Activated CD4-positive, alpha-beta T cell treated with anti-CD3 and anti-CD28 coated beads for 4 hours (primary cell): ENCODE measurements at places on chromosomes 16 and 17.

- DNase-seq: no peak
Observed at GRCh38 chr17:9247401-9247938, 226.2 kb downstream of the NTN1 start.

DNA sequence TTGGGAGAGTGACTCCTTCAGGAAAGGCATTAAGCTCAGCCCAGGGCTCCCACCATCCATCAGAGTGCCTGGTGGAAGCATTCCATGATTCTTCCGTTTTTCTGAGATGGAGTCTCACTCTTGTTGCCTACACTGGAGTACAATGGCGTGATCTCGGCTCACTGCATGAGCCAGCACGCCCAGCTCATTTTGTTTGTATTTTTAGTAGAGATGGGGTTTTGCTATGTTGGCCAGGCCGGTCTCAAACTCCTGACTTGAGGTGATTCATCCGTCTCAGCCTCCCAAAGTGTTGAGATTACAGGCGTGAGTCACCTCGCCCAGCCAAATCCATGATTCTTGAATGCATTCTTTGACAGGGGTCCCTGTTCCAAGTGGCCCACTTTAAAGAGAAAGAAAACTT, 23.1 kb downstream of the MIS12 start:
- DNase-seq: no peak

GRCh38 chr16:16175296-16175695, 48.0 kb downstream of the ABCC6 start:
- DNase-seq: no peak

DNA sequence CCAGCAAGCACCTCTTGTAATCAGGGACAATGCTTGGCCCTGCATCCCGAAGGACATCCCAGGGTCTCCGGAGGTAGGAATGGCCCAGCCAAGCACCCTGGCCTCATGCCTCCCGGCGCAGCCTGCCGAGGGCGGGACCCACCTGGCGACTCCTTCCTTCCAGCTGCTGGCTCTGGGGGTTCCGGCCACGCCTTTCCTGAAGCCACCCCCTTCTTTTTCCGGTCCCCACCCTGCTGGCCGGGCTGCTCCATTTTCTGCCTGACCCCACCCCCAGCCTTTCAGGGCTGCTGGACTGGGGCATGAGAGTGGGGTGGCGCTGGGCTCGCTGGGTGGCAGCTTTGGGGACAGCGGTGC, 22.5 kb upstream of the CIBAR2 start:
- DNase-seq: no peak

- DNase-seq: no peak
Observed at GRCh38 chr17:65064452-65065019, 8.0 kb upstream of the GNA13 start.

DNA sequence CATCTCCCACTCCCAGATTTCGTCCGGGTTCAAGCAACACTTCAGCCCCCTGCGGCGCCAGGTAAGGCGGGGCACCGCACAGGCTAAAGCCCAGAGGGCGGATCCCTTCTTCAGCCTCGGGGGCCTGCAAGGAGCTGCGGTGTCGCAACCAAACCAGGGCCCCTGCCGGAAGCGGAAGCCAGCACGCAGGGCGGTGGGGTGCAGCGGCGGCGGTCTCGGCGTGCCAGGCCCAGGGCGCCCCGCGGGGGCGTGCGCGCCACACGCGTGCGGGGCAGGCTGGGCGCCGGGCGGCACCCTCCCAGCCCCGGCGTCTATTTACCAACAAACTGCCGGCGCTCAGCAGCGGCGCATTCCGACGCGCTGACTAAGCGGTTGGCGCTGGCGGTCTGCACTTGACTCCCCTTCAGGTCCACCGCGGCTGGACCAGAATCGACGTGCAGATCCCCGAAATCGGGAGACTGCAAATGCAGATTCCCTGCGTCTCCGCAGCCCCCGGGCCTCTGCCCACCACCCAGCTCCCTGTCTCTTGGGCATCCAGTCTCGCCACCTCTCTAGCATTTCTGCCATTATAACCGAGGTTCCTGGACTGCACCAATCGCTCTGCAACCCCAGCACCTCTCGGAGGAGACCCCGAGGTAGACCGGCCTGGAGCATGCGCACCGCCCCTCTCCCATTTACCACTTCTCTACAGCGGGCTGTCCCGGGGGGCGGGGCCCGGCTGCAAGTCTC, 421 bp upstream of the DLX4 start:
- peak; percentile 57 for DNase-seq

DNA sequence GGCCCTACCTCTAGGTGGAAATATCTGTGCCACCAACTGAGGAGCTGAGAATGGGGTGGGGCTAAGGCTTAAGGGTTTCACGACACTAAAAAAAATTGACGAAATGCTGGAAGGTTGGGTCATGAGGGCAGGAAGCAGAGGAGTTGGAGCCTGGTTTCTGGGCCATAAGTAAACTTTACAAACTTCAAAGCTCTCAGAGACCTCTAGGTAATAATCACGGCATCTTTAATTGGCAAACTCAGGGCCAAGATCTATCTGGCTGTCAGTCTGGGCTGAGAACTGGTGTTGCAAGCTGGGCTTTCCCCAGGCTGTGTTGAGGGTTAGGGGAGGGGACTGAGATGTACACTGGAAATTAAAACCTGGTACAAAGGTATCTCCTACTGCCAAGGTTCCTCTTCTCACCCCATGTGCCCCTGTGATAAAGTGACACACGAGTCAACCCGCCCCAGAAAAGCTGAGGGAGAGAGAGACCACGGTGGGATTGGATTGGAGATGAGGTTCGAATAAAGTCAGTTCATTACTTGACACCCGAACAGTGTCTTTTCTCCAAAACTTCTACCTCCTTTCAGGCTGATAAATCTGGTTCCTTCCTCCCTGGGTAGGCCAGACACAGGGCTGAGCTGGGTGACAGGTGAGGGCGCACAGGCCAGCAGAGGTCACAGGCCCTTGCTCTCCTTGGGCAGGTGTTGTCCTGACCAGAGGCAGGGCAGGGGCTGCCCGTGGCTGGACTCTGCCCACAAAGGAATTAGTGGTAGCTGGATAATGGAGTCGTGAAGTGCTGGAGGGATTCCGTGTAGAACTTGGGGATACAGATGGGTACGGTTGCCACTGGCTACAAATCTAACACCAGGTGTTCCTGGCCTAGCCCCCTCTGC, 4.0 kb upstream of the ZNF768 start:
- no peak for DNase-seq

DNA sequence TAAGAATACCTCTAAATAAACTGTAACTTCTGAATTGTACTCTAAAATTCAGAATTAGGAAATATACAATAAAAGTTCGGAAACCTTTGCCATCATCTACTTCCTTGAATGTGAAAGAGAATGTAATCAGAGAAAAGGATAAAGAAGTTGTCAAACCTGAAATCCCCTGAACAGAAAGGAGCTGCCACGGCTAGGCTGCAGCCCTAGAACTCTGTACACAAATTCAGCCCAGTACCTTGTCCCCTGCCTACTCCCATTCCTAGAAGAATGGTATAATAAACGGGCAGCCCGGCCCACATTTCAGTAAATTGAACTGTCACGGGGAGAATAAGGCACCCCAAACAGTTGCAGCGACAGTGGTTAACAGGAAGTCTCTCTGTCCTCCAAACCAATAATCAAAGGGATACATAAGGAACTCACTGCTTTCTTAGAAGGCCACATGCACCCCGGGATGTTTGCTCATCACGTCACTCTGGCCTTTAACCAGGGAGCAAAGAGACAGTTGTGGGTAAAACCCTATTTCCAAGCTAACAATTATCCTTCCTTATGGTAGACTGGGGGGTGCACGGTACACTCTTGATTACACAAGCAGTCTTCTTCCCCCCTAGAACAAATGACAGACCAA, 24.3 kb upstream of the RFFL start:
- DNase-seq: peak; percentile 32

- DNase-seq: no peak
Observed at GRCh38 chr17:9356488-9356911, 219.1 kb downstream of the STX8 start.
